ENCODE measurements at places on chromosomes 12 and 14. TPM values are rescaled to one million over a fixed set of nuclear protein-coding genes. Genes with fewer than 3 reads are reported as not detected.

Gene ITFG2
- total RNA-seq: 11.4 TPM

Gene IL23A
- total RNA-seq: not detected

Gene FICD
- 2.9 TPM for total RNA-seq

Gene SERPINA3
- total RNA-seq: 112 TPM

Gene KRT85
- not detected for total RNA-seq

Gene PRICKLE1
- total RNA-seq: 14.5 TPM

Gene SH2B3
- total RNA-seq: 43.7 TPM
